ENCODE measurements at places on chromosomes 5 and 9. TPM values are rescaled to one million over a fixed set of nuclear protein-coding genes. Genes with fewer than 3 reads are reported as not detected.

Gene SPATA31C1
- total RNA-seq = not detected

Gene ZMAT2
- total RNA-seq = 35.7 TPM

Gene GFPT2
- 169 TPM for total RNA-seq

Gene SLCO6A1
- 0.14 TPM for total RNA-seq

Gene DOLK
- 40.4 TPM for total RNA-seq

Gene GPR150
- total RNA-seq = under 0.01 TPM

Gene BHMT2
- total RNA-seq = 1.1 TPM

Gene SPATA9
- 0.57 TPM for total RNA-seq

Gene SLC36A3
- not detected for total RNA-seq

Gene PCDHA8
- under 0.01 TPM for total RNA-seq

Gene EQTN
- not detected for total RNA-seq

Gene SHOC1
- 0.14 TPM for total RNA-seq

Gene JAKMIP2
- total RNA-seq = 0.22 TPM

Gene FPGS
- total RNA-seq = 98.4 TPM
